ENCODE measurements at places on chromosomes 6 and 20. TPM values are rescaled to one million over a fixed set of nuclear protein-coding genes. Genes with fewer than 3 reads are reported as not detected.

DNA sequence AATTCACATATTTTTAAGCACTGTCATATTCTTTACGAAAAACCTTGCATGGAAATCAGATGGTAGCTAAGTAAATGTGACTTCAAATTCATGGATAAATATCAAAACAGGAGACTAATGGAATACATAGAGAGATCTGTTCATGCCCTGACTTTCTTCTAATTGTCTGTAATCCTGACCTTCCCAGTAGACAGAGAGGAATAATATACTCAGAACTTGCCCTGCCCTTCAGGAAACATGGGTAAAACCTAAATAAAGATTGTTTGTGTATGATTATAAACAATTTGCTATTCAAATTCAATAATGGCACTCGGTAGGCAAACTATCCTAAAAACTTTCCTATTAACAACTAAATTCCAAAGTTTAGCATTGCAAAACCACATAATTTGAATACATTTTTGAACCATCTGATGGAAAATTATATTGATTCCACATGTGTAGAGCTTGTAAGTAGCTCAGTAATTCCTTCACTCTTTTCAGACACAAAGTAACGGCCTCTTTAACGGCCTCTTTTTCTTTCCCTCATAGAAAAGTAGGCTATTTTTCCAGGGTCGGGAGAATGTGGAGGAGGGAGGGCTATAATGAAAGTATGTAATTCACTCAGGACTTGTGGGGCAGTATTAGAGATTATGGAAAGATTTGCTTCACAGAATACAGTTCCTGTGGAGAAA lies 227.6 kb downstream of the ALDH8A1 start:
- DNase-seq = no peak

Gene DEF6
- polyA plus RNA-seq = 3.7 TPM

GRCh38 chr6:155190677-155191076 lies 73.1 kb upstream of the CLDN20 start:
- DNase-seq = no peak

GRCh38 chr20:10902174-10902573 lies 228.4 kb upstream of the JAG1 start:
- DNase-seq = no peak

DNA sequence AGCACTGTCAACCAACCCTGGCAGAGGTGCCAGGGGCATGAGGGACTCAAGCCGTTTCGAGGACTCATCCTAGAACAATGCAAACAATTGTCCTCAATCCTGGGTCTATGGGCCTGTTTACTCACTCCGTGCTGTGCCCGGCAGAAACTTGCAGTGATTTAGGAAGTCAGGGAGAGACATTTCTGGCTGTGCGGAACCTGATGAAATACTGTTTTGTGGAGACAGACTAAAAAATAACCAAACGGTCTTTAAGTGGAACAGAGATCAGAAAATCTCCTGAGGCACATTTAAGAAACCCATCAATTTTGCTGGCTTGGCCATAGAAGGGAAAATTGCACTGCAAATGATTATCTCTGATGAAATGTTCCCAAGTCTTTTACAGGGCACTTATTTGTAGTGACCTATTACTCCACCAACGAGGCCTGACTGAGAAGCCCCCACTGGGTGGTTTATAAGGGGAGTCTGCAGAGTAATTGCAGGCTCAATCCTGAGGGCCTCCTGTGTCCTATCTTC lies 79.8 kb upstream of the KCNK16 start:
- no peak for DNase-seq

DNA sequence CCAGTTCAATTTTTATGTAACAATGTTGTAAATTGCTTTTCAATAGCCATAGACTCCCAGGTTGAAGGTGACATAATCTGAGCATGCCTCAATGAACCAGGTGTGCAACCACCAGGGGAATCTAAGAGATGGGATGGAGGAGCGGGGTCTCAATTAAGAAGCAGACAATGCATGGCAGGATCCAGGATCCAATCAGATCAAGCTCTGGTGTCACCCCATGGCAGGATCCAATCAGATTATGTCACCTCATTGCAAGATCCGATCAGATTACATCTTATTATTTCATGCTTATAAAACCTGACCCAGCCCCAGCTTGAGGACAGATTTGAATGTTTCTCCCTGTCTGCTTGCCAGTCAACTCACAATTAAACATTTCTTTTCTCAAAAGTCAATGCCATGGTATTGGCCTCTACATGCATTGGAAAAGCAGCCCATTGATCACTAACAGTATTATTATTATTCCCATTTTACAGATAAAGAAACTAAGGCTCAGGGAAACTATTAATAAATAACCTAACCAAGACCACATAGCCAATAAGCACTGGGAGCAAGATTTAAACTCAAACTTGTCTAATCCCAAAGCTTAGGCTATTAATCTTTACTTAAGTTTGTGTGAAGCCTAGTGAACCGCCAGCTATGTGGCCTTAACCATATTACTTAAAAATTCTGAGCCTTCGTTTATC lies 14.3 kb upstream of the SIRT5 start:
- DNase-seq = no peak

GRCh38 chr6:129842881-129843409 lies 18.2 kb downstream of the TMEM244 start:
- no peak for DNase-seq

Gene FAM83C
- not detected for polyA plus RNA-seq

GRCh38 chr6:80690551-80691131 lies 584.2 kb downstream of the BCKDHB start:
- DNase-seq = peak; percentile 58

Data from BJ (cell line).